ENCODE measurements at places on chromosomes 5 and 9.

GRCh38 chr5:14557203-14557770, 24.3 kb upstream of the OTULINL start:
- no peak for DNase-seq

- DNase-seq = no peak
Observed at GRCh38 chr9:69342769-69343168, 17.8 kb downstream of the ENTREP1 start.

GRCh38 chr9:120730654-120731514, 16.6 kb upstream of the MEGF9 start:
- no peak for DNase-seq

DNA sequence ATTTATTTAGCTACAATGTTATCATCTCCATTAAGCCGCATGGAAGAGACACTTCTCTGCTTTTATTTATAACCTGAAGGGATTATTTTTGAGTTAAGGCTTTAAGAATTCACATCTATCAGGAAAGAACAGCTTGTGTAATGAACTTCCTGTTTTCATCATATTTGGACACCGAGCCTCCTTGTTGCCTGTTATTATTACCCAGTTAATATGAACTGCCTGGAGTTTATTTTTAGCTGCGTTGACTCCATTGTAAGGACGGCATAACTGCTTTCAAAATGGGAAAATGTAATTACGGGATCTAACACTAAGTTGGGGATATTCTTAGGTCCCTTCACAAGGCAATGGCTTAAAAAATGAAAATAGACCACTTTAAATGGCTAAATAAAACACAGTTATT, 89.0 kb upstream of the NR4A3 start:
- DNase-seq = peak; percentile 16

DNA sequence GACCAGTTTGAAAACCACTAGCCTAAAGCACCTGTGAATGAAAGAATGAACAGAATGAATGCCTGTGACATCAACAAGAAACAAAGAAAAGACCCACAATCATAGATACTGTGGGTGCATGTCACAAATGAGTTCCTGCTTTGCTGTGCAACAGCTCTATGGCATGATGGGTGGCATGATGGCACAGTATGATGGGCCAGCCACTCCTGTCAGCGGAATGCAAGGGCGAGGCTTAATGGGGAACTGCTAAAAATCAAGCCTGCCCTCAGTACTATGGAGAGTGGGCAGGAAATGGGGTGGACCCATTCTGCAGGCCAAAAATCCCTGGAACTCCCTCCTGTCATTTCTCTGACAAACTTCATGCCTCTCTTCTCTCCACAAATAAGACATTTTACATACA, 89.0 kb downstream of the DCP2 start:
- no peak for DNase-seq

DNA sequence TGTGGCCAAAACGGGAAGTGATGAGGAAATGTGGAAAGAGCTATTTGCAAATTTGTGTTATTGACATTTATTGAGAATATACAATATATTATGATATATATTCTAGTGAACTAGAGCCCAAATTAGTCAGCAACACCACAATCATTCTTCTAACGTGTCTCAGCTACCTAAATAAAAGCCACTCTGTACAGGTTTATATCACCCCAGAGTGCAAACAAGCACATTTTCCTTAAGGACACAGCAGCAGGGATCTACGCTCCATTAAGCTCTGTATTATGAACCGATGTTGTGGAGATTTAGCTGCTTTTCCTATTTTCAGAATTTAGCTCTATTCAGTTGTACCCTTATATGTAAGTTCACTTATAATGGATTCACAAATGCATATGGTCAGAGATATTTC, 77.9 kb downstream of the CDH18 start:
- no peak for DNase-seq

- no peak for DNase-seq
Observed at GRCh38 chr9:89457376-89457855, 40.5 kb downstream of the SEMA4D start.

GRCh38 chr9:128728298-128728697, 4.4 kb upstream of the ZDHHC12 start:
- no peak for DNase-seq

Measured in forelimb muscle (tissue), 1 donor.